Aorta (tissue), 5 donors: ENCODE measurements at places on chromosomes 1 and 21.

DNA sequence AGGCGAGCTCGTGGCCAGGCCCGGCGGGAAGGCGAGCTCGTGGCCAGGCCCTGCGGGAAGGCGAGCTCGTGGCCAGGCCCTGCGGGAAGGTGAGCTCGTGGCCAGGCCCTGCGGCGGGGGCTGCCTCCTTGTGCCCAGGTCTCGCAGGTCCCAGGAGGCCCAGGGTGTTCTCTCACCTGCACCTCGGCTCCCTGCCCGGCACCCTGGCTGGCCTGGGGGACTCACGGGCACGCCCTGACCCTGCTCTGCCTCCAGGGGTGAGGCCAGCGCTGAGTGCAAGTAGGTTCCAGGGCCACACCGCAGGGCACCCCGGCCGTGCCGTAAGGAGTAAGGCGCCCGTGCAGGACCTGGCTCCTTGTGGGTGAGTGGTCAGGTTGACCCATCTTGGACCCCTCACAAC lies 4.4 kb downstream of the SDF4 start:
- DNase-seq: no peak

DNA sequence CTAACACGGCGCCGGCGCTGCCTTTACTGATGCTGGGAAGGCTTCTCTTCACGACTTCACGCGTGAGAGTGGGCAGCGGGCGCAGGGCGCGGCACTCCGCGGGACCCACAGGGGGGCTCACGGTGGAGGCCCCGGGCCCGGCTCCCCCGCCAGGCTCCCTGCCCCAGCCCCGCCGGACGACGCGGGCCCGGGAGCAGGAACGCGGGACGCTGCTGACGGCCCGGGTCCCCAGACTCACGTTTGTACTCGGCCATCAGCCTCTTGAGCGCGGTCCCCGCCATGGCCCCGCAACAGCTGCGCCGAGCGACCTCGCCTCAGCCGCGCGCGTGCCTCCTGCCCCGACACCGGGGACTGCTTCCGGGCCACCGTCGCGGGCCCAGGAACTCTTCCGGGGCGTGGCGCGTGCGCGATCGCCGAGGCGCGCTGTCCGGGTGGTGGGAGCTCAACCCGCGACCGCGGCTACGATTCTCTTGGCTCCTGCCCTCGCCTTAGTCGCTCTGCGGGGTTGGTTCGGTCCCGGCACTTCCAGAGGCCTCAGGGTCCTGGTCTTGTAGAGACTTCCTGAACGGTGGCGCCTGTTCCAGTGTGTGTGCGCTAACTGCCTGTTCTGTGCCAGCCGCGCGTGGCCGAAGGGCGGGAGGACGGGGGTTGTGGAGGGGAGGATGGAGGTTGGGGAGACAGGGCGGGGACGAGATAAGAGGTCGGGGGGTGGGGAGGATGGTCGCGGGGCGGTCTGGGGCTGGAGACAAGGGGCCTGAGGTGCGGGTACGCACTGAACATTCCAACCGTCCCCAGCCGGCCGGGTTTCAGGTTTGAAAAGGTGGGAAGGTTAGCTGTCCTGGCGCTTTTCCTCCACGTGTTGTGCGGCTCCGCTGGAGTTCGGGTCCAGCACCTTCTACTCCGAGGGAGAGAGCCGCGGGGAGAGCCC lies at the start of gene UBE2G2:
TSS of gene UBE2G2 (minus strand) at position 353 of the 928 bp plus-strand sequence. CDS start at position 281, 72 bp downstream.
- DNase-seq: peak; percentile 95

GRCh38 chr1:90987841-90988240 lies 34.0 kb downstream of the ZNF644 start:
- DNase-seq: no peak

GRCh38 chr1:14919751-14920150 lies 233.8 kb upstream of the TMEM51 start:
- DNase-seq: no peak

GRCh38 chr21:43842742-43843141 lies 22.3 kb upstream of the AGPAT3 start:
- no peak for DNase-seq

DNA sequence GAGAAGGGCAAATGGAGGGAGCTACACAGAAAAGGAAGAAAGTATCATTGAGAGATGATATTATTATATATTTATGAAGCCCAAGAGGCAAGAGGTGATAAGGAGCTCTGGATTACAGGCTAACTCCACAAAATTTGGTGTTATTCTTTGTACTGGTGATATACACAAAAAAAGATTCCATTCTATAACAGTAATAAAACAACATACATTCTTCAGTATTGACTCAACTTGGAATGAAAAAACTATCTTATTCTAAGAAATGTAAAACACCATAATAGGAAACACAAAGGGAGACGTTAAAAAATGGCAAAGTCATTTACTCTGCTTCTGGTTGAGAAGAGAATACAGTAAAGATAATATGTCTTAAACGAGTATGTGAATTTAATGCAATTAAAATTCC lies 99.4 kb downstream of the TEX35 start:
- no peak for DNase-seq

DNA sequence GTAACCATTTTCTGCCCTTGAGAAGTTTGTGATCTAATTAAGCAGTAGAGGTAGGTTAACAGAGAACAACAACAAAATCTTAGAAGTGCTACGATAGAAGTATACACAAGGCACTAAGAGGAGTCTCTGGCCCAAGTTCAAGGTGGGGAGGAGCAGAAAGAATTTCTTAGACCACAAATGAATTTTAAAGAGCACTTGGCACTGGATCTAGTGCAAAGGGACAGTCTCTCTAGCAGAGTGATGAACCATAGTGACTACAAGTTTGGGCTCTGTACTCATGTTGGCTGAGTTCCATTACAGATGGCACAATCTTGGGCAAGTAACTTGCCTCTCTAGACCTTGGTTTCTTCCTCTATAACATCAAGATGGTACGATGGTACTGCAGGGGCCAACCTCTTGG lies 33.3 kb upstream of the PIGC start:
- DNase-seq: no peak

DNA sequence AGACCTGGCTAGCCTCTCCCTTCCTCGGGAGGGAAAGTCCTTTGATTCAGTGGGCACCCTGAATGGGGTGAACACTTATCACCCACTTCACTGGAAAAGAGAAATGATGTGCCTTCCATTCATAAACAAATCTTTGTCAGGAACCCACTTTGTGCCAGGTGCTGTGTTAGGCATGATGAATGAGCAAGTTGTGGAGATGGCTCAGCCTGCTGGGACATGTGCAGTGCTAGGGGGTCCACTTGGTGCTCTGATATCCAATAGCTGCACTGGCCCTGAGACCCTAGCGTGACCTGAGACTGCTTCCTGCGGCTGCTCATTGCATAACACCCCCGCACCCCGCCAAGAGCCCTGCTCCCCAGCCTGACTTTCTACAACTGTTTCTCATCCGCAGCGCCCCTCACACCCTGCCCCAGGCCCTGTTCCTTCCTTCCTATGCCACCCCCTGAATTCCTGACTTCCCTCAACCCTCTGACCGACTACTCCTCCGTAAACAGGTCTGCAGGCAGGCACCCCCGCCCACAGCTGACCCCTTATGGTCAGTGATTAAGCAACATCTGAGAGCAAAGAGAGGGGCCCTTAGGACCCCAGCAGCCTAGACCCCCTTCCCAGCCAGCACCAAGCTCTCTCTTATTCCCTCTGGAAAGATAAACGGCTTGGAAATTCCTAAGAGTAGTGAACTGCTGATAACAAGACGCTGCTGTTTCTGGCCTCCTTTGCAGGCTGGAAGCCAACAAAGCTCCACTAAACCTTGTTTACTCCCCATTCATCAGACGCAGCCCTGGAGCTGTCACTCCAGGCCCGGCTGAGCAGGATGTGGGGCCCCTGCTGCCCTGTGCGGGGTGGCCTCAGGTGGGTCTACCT lies 12.9 kb downstream of the CSRP1 start:
- DNase-seq: no peak

DNA sequence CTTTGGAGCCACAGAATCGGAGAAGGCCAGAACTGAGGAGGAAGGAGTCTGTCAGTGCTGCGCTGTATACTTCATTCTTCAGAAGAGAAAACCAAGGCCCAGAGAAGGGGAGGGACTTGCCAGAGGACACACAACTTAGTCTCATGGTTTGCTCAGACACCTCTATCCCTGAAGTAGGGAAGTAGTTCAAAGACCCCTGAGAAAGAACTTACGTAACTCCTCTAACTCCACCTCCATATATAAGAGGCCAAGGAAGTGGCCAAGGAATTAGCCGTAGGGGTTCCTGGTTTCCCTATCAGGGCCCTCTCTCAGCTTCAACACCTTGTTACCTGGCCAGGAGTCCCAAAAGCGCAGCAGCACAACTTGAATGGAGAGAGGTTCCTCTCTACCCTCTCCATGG lies 580 bp upstream of the NECTIN4 start:
- DNase-seq: no peak

DNA sequence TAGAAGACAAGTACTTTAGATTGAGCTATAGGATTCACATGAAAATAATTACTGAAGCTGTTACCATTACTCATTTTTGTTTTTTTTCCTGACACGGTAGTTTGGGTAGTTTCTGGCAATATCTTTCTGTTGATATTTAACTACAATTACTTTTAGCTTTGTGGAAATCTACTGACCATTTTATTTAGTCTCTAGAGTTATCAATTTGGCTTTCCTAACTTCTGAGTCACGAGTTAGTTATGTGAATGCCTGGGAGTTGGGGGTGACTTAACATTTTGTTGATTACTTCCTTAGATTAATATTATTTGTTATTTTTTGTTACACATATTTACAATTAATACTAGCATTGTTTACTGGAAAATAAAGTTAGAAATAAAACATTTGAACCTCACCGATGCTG lies 160.6 kb downstream of the HMCN1 start:
- no peak for DNase-seq
